NCI-H774 (cell line): ENCODE measurements at places on chromosomes 4 and X.

- DNase-seq = no peak
Measured at GRCh38 chr4:5526080-5526846, 182.1 kb downstream of the EVC2 start.

DNA sequence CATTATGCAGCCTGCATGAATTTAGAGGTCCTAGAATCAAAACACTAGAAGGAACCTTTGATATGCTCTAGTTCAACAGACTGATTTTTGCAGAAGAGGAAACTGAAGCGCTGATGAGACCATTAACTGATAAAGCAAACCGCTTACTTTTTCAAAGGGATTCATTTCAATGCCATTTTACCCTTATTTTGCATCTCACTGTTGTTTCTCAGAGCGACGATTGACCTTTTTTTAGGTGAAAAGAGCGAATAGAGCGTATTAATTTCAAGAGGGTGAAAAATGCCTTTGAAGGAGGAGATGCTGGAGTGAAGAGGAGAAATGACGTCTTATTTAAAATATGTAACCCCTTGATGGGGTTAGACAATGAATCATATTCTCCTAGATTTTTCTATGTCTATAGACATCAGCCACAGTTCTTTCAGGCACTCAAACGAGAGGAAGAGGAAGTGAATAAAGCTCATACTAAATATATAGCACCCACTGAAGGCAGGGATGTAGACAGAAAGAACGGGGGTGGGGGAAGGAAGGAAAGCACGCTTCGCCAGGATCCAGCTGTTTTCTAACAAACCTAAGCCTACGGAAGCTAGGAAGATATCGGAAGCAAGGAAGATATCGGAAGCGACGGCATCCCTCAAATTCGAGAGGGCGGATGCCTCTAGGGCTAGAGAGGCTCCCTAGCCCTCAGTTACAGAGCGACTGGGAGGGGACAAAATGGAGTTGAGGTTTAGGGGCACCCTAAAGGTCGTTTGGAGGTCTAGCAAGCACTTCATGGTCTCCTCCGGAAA, 848 bp downstream of the ACSL4 start:
- no peak for DNase-seq

- no peak for DNase-seq
Measured at GRCh38 chr4:11250510-11250909, 178.2 kb downstream of the HS3ST1 start.

DNA sequence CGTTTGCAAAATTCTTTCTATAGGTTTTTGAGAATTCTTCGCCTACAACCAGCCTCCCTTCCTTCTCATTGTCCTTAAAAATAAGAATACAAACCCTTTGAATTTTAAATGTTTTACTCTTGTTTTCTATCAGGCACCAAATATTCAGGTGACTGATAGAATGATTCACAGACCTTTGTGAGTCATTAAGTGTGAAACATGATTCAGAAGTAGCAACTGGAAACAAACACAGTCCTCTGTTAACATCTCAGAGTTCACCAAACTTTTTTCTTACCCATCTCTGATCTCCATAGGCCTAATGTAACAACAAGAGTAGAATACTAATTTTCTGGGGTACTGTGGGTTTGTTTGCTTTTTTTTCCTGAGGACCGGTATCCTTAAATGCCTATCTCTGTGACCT, 63.4 kb upstream of the MAB21L2 start:
- DNase-seq = no peak

DNA sequence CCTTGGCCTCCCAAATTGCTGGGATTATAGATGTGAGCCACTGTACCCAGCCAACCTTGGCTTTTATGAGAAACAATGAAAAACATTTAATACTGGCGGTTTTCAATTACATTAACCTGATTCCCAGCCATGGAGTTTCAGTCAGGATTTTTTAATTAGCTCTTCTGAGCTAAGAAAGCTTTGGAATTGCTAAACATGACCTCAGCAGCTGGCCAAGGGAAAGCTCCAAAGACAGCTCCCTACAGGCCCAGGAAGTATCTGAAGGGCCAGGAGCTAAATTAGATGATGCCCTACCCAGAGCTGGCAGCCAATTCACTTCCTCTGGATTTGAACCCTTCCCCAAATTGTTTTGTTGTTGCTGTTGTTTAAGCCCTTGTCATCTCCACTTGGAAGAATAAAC, 26.5 kb upstream of the FUNDC1 start:
- no peak for DNase-seq

GRCh38 chrX:2875798-2876399, 47.2 kb downstream of the GYG2 start:
- no peak for DNase-seq

- DNase-seq = no peak
Measured at GRCh38 chr4:119783189-119783983, 154.8 kb upstream of the PDE5A start.

DNA sequence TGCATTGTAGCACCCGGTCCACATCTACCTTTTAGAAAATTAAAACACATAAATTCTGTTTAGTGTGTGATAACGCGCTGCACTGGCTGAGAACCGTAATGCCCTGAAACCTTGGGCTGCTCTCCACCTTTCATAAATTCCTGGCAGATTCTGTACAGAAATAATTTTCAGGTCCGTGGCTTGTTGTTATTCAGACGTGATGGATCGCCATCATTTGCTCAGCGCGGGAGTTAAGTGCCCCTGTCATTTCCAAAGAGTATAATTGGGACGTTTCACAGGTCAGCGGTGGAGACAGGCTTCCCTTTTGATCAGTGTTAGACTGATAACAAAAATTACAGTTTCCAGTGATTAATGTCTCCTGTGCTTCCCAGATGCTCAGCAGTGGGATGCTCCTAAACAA, 16.5 kb downstream of the UVSSA start:
- DNase-seq = no peak

- DNase-seq = peak; percentile 18
Measured at GRCh38 chr4:12791536-12791935, 692.6 kb downstream of the RAB28 start.

GRCh38 chr4:182697094-182697493, 220.1 kb downstream of the DCTD start:
- DNase-seq = no peak

- DNase-seq = no peak
Measured at GRCh38 chrX:106178826-106179225, 10.7 kb downstream of the PWWP3B start.

- DNase-seq = no peak
Measured at GRCh38 chrX:2500803-2501558, at the start of the genes DHRSX and ZBED1. Gene DHRSX (minus strand): TSS chrX:2500976. CDS start chrX:2500925, 51 bp downstream. Gene ZBED1 (minus strand): TSS chrX:2500976. CDS start chrX:2490719, 10,257 bp downstream.

DNA sequence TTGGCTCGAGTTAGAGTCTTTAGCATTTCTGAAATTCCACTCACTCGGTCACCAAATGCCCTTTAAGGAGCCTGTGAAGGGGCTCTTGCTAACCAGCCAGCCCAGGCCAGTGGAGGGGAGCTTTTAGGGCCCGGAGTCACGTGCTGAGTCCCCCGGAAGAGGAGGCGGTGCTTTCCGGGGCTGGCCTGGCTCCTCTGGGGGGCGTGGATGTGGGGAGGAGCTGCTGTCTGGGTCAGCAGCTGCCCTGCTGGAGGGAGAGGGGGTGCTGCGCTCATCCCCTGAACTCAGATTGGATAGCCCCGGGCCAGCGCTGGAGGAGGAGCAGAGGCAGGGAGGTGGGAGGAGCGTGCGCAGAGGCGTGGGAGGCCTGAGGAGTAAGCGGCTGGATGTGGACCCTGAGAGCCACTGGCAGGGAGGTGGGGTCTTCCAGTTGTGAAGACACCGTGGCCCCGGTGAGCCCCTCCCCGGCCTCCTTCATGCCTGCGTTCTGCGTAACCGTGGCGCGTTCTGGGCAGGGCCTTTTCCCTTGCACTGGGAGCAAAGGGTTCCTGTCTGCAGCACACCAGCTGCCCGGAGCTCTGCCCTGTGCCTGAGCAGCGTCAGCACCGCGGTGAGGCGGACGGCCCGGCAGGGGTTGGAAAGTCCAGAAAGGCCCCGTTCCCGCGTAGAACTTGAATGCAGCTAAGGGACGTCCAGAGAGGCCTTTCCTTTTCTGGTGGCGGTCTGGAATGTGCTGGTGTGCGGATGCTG, 19.7 kb downstream of the MAEA start:
- DNase-seq = no peak

DNA sequence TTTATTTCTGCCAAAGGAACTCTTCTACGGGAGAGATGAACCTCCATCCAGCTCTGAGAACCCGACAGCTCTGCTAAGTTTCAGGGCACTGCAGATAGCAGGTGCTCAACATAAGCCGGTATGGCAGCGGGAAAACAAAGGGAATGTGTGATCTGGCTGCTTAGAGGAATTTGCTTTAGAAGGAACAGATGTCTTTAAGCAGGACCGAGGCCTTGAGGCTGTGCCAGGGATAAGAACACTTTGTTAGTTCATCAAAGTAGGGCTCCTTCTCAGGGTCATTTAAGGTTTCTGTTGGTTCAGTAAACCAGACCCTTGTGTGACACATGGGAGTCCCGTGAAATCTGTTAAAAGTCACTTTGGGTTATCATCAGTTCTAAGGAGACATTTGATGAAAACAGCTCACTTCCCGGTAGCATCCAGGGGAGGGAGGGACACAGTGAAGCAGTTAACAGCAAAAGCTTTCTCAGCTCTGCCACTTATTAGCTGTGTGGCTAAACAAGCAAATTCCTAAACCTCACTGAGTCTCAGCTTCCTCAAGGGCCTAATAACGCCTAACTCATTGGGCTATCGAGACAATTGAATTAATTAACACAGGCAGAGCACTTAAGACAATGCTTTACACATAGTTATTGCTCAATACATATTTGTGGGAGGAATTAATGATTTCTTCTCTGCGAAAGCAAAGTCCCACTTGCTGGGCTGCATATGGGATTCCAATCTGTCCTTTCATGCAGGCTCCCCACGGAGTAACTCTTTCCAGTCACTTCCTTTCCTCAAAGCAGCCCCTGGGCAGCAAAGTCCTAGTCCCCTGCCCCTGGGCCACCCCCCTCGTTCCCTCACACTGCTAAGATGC, 2.9 kb upstream of the FTSJ1 start:
- DNase-seq = no peak

DNA sequence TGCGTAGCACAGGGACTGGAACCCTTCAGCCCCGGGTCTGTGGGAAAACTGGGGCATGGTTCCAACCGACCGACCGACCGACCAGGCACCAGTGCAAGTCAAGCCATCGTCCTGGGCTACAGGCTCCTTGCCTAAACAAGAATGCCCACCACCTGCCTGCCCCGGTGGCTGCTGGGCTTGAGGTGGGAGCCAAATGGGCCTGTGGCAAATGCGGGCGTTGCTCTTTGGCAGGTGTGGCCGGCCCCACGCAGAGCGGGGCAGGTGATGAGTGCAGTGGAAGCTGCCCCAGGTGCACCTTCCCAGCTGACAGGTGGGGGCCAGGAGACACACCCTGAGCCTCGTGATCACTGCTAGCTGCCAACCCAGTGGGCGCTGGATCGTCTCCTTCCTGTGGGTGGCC, 77.9 kb downstream of the MTMR1 start:
- no peak for DNase-seq

DNA sequence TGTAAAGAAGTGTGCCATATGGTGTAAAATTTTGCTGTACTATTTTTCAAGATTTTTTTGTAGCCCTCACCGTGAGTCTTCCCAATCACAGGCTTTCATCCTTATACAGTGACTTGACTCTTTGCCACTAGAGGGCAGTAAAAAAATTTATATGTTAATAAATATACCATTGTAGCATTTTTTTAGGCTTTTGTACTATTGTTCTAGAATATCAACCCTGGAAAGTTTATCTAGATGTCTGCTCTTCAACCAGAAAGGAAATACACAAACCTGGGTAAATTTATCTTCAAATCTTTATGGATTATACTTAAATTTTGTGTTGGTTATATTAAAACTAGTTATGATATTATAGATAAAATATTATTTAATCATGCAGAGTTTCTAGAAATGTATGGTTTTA, 235.3 kb downstream of the TENM3 start:
- peak; percentile 9 for DNase-seq

DNA sequence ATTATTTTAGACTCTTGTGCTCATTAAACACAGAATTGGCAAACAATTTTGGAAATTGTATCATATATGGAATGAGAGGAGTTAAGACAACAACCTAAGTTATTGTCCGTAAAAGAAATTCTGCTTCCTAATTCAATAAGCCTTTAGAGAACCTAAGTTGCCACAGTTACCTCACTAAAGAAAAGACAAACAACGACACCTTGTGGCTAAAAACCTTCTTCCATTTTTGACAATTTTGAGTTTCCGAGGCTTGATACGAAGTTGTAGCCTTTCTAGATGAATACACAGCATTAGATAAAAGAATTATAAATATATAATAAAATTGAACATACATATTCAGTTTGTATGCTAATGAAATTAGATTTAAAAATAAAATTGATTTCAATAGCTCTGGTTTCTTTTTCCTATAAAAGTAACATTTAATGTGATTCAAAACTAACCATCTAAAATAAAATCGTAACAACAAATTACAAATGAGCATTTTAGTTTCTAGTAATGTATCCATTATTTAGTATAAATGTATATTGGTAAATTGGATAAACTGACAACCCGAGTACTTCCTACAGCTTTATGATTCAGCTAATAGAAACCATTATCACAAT, 275.1 kb downstream of the GPM6A start:
- peak; percentile 35 for DNase-seq

GRCh38 chr4:41125558-41126311, 88.6 kb downstream of the APBB2 start:
- no peak for DNase-seq

GRCh38 chr4:161466316-161466715, 697.5 kb downstream of the FSTL5 start:
- DNase-seq = no peak

DNA sequence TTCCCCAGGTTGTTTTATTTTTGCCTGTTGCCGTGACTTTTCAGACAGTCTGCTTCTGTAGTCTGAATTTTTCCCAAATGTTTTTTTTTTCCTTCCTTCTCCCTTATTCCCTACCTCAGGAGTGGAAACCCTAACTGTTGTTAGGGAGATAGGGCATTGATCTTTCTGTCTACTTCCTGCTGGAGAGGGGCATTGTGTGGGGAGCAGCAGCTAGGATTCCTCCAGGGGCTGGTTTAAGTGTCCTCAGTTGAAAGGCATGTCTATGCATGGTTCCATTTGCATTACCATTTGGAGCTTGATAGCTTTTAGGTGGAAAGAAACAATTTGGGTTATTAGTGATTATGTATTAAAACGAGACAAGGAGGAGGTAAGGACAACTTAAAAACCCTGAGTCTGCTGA, 383.9 kb downstream of the DCAF12L2 start:
- DNase-seq = no peak

GRCh38 chrX:118751950-118752783, 24.8 kb downstream of the IL13RA1 start:
- no peak for DNase-seq

DNA sequence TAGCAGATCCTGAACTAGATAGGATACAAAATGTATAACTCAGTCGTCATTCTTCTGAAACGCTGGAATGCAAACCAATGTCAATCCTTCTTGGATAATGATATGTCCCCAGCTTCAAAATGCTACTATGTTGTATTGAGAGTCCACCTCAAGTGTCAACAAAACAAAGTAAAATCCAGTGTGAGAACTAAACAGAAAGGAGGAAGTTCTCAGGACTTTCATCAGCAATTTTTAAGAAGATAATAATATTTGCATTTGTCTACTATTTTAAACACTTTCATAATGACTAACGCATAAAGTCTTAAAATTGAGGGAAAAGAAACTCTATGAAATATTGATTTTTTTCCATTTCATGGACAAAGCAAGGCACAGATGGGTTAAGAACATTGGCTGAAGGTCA, 36.3 kb downstream of the SOD3 start:
- DNase-seq = no peak
